ENCODE measurements at places on chromosomes 7 and 10.

DNA sequence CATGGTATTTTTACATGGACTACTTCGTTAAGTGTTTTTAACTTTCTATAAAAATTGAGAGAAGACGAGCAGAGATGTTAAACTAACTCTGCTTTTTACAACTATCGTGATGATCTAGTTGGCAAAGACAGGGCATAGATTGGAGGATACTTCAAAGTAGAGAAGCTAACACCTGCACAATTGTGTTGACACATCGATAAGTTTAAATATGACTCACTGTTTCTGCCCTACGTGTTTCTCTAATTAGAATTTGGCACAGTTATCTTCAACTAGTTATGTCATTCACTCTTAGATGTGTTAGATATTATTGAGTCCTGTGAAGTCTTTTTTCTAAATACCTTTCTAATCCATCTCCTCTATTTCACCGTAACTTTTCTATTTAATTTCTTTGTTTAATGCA lies 68.5 kb upstream of the FERD3L start:
- no peak for DNase-seq

DNA sequence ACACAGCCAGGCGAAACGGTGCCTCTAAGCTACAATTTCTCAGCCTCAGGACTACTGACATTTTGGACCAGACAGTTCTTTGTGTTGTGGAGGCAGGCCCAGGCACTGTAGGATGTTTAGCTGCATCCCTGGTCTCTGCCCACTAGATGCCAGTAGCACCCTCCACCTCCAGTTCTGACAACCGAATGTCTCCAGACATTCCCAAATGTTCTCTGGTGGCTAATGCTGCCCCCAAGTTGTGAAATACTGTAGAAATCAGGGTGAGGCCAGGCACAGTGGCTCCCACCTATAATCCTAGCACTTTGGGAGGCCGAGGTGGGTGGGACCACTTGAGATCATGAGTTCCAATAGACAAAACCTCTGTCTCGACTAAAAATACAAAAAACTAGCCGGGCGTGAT lies 18.2 kb downstream of the HNRNPF start:
- peak; percentile 15 for DNase-seq

- DNase-seq = no peak
Measured at GRCh38 chr7:100546129-100546925, 7.3 kb downstream of the AGFG2 start.

DNA sequence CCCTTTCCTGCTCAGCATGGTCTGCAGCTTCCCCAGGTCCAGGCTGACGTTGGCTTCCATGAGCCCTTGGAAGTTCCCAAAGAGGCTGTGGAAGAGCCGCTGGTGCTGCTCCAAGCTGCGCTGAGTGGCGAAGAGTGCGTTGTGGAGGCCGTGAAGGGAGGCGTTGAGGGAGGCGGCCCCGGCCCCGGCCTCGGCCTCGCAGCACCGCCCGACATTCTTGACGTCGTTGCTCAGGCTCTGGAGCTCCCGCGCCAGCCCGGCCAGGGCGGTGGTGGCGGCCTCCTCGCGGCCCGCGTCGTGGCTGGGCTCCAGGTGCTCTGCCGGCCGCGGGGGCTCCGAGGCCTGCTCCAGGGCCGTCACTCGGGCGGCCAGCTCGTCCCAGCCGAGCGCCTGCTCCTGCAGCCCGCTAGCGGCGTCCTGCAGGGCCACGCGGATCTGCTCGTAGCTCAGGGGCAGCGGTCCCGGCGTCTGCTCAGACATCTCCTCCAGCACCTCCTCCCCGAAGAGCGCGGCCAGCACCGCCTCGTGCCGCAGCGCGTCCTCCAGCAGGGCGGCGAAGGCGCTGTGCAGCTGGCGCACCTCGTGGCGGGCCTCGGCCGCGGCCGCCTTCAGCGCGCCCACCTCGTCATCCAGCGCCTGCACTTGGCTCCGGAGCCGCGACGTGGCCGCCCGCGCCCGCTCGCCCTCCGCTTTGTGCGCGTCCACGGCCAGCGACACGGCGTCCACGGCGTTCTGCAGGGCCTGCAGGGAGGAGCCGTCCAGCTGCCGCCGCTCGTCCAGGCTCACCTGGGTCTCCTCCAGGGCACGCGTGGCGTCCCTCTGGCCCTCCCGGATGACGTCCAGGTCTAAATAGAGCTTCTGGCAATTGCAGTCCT lies 14.7 kb downstream of the MMRN2 start:
- no peak for DNase-seq

DNA sequence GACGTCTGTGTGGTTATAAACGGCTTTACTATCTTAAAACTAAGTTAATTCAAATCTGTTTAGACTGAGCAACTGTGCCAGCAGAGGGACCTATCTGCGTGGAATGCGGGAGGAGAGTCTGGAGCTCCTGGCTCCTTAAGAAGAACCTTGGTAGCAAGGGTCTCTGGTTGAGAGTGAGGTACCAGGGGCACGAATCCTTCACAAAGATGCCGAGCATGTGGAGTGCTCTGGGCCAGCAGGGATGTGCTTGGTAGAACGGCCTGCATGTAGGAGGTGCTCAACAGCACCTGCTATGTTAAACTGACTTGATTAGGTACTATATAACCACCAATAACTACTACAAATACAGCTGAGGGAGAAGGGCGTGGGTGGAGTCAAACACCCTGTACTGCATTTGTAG lies 102.6 kb downstream of the VIPR2 start:
- no peak for DNase-seq

- DNase-seq = no peak
Measured at GRCh38 chr7:134992626-134993179, 6.4 kb downstream of the AGBL3 start.

GRCh38 chr10:48366261-48366660 lies 59.8 kb downstream of the MAPK8 start:
- DNase-seq = no peak

- DNase-seq = peak; percentile 70
Measured at GRCh38 chr7:20352573-20353306, 22.0 kb downstream of the ITGB8 start.

DNA sequence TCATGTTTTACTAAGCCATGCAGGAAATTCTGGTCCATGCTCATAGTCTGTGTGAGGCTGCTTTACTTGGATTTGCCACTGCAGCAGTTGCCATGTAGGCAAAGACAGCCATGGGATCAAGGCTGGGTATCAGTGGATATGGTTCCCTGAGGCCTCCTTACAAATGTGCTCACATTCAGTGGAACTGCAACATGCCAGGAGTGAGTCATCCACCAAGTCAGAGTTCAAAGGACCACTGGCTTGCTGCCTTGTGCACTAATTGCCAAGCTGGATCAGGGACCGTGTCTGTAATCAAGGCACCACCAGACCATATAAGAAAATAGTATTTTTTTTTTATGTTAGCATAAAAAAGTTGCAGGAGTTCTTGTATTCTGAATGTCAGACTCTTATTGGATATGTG lies 101.0 kb downstream of the CDCA7L start:
- no peak for DNase-seq

- DNase-seq = peak; percentile 95
Measured at GRCh38 chr7:140625908-140626868, 14.4 kb downstream of the DENND2A start.

- DNase-seq = no peak
Measured at GRCh38 chr10:3671386-3671955, 113.5 kb downstream of the KLF6 start.

DNA sequence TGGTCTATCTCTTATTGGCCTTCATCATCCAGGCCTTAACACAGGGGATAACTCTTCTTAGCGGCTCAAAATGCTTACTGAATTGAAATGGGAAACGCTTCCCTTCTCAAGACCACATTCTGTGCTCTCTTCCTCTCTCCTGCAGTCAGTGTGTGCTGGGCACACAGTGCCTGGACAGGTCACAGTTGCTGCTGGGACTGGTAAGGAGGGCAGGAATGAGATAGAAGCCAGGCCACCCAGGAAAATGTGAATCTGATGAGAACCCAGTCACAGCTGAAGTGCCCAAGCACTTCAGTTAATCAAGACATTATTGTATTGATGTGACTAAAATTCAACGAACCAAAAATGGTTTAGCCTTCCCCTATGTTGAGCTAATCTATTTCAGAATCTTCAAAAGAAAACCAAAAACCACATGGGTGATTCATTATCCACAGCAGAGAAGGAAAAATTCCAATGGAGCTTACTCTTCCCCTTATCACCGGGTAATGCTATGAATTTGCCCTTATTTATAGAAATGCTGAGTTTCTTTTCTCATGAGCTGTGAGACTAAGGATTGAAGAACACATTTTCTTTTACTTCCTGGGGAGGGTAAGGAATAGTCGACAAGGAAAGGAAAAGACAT lies 41.2 kb upstream of the PLPP4 start:
- peak; percentile 99 for DNase-seq

GRCh38 chr7:78080811-78081210 lies 282.2 kb downstream of the PHTF2 start:
- no peak for DNase-seq

DNA sequence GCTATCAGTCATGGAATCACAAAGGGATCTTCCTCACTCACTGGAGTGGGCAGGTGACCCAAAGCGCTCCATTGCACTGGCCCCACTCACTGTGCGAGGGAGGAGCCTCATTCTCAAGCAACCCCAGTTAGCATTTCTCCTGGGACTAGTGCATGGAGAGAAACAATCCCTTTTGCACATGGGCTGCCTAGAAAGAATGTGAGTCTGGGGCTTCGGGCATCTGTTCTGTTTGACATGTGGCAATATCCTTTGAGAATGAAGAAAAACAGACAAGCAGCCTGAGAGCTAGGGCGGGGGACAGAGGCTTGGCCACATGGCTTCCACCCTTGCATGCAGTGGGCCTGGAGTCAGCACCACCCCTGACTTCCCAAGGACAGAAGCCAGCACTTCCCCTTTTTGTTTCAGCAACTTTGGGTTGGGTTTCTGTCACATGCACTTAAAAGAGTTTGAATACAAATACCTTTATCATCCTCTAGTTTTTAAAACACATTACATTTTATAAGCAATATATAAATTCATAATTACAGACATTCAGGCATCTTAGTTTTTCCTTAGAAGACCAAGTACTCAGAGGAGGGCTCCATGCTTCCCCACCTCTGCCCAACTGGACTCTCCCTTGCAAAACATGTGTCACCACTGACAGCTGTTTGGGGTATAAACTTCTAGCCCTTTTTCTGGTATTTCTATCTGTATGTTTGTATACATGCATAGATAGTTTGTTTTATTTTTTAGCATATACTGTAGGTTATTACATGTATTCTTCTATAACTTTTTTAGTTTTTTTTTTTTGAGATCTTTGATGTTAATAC lies 73.8 kb downstream of the RBM20 start:
- no peak for DNase-seq

GRCh38 chr10:30559180-30559579 lies 70.4 kb downstream of the LYZL2 start:
- DNase-seq = no peak

DNA sequence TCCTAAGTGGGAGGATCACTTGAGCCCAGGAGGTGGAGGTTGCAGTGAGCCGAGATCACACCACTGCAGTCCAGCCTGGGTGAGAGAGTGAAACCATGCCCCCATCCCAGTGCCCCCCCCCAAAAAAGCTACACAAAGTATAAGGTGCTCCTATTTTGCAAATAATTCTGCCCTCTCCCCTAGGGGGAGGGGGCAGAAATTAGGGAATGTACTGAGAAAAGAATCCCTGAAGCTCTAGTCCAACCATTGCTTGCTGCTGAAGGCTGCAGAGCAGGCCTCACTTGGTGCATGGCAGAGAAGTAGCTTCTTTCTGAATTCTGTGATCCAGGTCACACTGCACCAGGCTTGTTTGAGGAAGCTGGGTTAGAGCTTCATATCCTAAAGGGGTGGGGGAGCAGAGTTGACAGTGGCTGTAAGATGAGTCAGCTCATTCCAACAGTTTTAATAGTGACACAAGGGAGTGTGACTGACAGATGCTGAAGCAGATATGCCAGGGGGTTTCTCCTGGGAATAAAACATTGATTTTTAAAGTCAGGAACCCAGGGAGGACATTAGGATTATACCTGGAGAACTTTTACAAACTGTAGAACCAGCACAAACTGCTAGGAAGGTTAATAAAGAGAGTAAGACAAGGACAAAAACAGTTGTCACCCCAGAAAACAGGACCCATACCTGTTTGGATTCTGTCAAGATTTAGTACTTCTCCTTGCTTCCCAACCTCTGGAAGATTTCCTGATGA lies 32.8 kb upstream of the STRIP2 start:
- peak; percentile 59 for DNase-seq

- DNase-seq = peak; percentile 94
Measured at GRCh38 chr7:129958643-129959470, 6.1 kb upstream of the UBE2H start.

DNA sequence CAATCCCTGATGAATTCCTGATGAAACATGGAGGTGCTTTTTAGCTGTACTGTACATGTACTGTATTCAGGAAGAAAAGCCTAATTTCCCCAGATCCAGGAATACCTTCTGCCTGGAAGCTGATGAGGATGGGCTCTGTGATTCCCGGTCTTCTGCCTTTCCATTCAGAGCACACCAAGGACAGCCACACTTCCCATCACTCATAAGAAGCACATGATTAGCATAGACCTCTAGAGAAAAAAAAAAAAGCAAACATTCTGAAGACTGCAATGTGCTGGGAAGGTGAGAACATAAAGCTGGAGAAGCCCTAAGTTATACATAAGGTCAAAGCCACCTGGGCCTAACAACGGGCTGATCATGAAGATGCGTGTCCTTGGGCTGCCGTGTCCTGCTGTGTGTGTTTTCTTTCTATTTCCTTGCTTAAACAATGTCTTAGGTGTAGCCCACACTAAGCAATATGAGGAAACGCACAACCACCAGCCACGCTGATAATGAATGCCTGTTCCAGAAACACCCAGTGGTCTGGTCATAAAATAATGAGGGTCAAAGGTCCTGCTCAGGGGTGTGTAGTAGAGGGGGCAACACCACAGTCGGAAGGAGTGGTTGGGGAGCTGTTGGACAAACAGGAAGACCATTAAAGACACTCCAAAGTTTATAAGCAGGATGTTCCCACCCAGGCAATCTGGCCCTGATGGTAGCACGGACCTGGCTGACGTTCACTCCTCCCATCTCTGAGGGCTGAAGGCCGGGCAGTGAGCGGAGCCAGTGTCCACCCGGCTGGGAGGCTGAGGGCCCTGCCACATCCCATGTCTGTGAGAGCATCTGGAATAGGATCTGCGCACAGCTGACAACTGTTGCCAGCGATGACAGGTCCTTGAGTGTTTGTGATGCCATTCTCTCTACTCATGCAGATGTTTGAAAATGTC lies 7.9 kb downstream of the PKD1L1 start:
- no peak for DNase-seq

GRCh38 chr7:26865094-26865388 lies 651 bp upstream of the SKAP2 start:
- no peak for DNase-seq

DNA sequence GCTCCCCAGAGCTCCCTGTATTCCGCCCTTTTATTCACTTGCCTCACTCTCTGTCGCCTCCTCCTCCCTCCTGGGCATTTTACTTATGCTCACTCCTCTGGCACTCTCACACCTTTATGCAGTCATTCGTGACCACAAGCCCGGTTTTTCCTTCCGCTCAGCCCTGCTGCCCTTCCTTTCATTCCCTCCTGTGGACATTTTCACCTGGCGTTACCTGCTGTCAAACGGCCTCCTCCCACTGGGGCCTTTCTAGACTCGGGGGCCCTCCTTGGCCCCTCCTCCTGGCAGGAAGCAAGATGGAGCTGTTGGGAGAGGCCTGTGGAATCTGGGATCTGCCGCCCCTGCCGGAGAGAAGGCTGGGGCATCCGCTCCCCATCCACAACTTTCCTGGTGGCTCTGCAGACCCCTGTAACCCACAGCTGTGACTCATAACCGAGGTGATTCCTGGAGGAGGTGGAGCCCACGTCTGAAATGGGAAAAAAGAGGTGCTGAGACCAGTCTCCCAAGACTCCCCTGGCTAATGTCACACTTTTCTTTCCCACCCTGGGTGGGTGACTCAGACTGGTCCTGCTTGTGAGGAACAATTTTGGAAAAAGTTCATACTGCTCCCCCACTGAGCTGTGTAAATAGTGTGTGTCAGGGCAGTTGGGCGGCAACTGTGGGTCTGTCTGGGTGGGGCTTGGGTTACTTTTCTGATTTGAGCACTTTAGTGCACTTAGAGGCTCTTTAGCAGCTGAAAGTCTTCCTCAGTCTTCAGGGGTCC lies 1.2 kb downstream of the VCL start:
- peak; percentile 92 for DNase-seq

All from RCC 7860 (cell line).